ENCODE measurements at places on chromosomes 6 and 20. TPM values are rescaled to one million over a fixed set of nuclear protein-coding genes. Genes with fewer than 3 reads are reported as not detected.

- no peak for DNase-seq
Measured at GRCh38 chr6:45538641-45539547, 161.2 kb upstream of the SUPT3H start.

DNA sequence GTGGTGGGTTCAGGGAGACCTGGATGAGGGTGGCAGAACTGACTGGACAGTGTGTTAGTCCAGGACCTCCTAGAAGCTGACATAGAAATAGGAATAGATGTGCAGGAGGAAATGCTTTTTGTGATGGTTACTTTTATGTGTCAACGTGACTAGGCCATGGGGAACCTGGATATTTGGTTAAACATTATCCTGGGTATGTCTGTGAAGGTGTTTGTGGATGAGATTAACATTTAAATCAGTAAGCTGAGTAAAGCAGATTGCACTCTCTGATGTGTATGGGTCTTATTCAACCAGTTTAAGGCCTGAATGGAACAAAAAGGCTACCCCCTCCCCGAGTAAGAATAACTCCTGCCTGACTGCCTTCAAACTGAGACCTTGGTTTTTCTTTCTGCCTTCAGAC is 219.3 kb downstream of the DHX35 start:
- no peak for DNase-seq

GRCh38 chr20:20065361-20065760 is 13.0 kb downstream of the CFAP61 start:
- no peak for DNase-seq

DNA sequence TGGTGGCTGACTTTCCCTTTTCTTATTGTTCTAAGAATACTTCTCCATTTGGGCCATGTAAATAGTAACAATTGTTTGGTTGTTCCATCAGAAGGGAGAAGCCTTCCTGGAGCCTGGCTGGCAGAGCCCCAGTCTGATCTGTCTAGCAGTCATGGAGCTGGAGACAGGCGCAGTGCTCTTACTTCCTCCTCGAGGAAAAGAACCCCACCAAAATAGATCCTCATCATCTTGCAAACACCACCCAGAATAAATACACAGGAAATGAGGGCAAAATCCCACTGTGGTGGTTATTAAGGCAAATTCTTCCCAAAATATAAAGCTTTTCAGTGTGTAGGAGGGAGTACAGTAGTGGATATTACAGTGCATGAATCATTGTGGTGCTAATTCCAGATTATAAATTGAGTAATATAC is 195.1 kb upstream of the SGK1 start:
- no peak for DNase-seq

- DNase-seq: peak; percentile 87
Measured at GRCh38 chr6:105459049-105459448, 56.2 kb upstream of the PREP start.

DNA sequence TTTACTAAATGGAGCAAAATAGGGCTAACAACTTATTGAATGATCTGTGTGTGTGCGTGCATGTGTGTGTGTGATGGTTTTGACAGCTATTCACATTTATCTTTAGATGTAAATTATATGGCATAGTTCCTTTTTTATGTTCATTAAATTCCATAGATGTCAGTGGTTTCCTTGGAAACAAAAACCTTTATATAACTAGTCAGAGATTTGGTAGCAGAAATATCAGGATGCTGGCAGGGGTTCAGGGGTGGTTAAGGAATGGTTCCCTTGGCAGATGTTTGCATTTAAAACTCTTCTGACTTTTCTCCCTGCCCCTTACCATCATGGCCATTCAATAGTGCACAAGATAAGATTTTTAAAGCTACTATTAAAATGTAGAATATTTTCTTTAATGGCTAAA is 256.6 kb downstream of the PLCB1 start:
- DNase-seq: no peak

GRCh38 chr20:32052778-32053362 is 828 bp downstream of the HCK start:
- no peak for DNase-seq

- no peak for DNase-seq
Measured at GRCh38 chr6:50030777-50031562, 9.2 kb upstream of the DEFB110 start.

DNA sequence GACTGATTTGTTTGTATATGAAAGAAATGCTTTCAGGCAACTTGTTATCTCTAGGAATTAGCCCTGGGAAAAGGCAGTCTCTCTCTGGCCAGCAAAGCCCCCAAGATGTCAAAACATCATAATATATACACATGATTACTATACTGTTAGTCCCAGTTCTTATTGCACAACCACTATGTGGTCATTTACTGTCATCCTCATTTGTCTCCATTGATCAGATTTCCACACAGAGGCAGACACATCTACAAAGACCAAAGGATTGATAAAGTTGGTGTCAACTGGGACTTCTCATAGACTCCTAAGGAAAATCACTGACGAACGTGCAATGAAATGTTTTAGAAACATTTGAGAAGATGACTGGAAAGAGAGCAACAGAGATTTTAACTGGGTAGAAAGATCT is 71.9 kb upstream of the POPDC3 start:
- no peak for DNase-seq

GRCh38 chr20:10622657-10623418 is 51.0 kb downstream of the JAG1 start:
- no peak for DNase-seq

DNA sequence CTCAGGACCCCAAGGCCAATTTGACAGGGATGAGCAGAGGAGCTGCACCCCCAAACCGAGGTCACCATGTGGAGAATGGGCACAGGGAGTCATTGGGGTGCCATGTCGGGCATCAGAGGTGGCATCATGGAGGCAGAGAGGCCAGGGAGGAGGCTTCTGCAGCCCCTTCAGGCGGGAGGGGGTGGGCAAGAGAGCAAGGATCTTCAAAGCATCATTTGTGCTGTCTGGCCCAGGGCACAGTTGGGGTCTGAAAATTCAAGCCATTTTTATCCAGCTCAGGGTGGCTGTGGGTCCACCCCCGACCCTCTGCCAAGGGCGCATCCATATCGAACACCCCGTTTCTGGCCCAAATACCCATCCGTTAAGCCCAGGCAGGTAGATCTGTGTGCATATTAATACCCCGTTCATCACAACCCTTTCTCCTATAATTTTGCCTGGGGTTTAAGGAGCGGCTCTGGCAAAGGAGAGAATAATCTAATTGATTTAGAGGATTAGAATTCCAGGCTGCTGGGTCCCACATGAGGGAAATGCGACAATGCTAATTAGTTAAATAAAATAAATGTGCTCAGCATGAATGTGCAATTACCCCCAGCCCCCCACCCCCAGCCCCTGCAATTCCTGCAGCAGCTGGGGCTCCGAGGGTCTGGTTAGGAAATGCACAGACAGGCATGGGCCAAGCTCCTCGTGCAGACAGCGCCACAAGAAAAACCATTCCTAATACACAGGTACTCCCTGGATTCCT is 31.9 kb downstream of the VSTM2L start:
- DNase-seq: no peak

DNA sequence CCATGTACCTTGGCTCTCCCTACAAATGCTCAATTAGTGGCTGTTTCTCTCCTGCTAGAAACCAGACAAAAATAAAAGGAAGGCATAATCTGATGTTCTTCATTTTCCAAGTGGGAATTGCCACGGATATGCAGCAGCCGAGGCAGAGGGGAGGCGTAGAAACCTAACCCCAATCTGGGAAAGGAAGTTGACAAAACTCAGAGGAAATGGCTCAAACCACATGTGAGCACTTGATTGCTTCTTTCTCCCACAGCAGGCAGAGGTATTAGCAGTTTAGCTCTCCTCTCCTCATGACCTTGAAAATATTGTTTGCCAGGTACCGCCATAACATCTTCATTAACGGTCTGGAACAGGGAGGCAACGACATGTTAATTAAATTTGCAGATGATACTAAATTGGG is 3.8 kb upstream of the MLN start:
- no peak for DNase-seq

DNA sequence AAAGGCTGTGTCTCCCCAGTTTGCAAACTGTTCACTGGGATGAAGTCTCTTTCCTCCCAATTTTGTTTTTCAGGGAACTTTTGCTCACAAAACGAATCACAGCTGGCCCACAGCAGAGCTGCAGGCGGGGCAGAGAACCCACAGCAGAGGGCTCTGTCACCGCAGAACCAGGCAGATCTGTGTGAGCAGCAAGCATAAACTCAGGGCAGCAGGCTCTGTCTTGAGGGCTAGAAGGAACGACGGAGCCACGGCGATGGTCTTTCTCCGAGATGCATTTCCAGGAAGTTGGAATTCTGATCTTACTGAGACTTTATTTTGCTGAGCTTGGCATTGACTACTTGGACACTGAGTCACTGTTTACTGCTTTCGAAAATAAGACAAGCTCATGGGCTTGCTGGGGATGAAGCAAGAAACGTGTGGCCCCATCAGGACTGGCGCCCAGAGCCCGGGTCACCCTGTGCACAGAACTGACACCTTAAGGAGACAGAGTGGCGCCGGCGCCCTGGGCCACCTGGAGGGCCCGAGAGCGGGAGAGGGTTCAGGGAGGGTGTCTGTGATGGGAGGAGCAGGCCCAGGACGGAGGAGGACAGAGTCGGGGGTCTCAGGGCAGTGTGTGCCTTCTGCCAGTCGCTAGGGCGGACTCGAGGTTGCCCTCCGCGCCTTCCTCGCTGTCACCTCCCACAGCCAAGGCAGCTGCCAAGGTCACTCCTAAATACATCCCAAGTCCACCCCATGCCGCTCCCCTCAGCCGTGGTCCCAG is 106.3 kb upstream of the NXT1 start:
- DNase-seq: peak; percentile 18

GRCh38 chr6:16404456-16404855 is 166.1 kb downstream of the GMPR start:
- DNase-seq: no peak

- DNase-seq: no peak
Measured at GRCh38 chr6:138371452-138371711, 6.3 kb upstream of the SMIM28 start.

DNA sequence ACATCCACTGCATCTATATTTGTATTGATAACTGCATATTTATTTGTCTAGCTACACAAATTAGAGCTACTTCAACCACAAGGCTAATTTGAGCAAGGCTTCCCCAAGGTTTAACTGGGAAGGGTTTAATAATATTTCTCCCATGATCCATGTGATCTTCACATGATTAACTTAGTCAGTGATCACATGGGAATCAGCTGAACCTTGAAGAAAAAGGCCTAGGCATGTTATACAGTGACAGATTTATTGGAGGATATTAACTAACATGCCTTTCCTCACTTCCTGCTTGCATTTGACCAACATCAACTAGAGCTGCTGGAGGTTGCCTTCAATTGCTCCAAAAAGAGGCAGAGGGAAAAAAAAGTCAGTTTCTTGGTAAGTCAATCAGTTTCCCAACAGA is 417.0 kb downstream of the HAO1 start:
- DNase-seq: no peak

GRCh38 chr20:63580796-63581461 is 6.9 kb upstream of the HELZ2 start:
- peak; percentile 79 for DNase-seq

- no peak for DNase-seq
Measured at GRCh38 chr20:16423311-16424212, 149.7 kb downstream of the KIF16B start.

GRCh38 chr20:38407321-38407720 is 27.8 kb downstream of the SNHG17 start:
- no peak for DNase-seq

- no peak for DNase-seq
Measured at GRCh38 chr6:169302716-169303115, 49.1 kb upstream of the THBS2 start.

DNA sequence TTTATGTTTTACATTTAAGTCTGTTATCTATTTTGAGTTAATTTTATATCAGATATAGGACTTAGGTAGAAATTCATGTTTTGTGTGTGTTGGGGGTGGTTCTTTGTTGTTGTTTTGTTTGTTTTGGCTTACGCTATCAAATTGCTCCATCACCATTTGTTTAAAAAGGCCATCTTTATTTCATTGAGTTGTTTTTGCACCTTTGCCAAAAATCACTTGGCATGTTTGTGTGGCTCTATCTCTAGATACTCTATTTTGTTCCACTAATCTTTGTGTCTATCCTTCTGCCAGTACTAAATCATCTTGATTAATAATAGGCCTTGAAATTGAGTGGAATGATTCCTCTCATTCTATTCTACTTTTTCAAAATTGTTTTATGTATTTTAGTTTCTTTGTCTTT is 7.4 kb downstream of the CYP39A1 start:
- DNase-seq: no peak

DNA sequence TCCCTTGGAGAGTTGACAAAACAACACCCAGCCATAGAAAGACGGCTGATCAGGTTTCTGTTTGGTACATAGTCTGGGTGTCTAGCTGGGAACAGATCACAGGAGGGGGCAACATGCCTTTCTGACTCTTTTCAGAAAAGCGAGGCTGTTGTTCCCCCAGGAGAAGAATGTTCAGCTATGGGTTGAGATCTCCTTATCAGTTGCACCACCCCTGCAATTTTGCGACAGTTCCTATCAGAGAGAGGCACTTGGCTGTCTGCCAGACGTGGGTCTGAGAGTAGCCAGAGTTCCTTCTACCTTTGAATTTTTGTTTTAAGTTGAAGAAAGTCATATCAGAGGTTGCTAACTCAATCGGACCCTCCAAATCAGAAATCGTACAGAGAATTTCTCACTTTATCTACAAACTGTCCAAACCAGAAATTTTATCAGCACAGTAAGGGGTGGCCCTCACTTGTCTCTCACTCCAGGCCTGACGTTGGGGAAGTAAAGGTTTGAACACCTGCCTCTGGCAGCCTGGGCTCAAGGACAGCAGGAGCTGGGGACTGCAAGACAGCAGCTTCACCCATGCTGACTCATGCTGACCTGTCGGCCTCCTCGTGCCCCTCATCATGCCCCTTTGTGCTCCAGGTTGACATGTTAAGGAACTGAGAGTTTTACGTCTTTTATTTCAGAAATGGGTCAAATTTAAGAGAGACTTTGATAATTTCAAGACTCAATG is 42.3 kb downstream of the TMC2 start:
- peak; percentile 34 for DNase-seq

GRCh38 chr6:10146715-10147451 is 268.0 kb downstream of the TFAP2A start:
- no peak for DNase-seq

- no peak for DNase-seq
Measured at GRCh38 chr20:32116079-32116521, 6.6 kb downstream of the TM9SF4 start.

GRCh38 chr6:99233219-99233618 is 116.3 kb downstream of the FAXC start:
- no peak for DNase-seq

DEF6 gene
- 194 TPM for total RNA-seq

SYS1 gene
- total RNA-seq: 24.9 TPM

LAMA5 gene
- total RNA-seq: 1.9 TPM

NKAIN2 gene
- not detected for total RNA-seq

PRKN gene
- total RNA-seq: not detected

KCNQ2 gene
- 0.05 TPM for total RNA-seq

AIF1 gene
- 63.4 TPM for total RNA-seq

SSTR4 gene
- total RNA-seq: not detected

NKAPL gene
- not detected for total RNA-seq

TP53INP2 gene
- 1.4 TPM for total RNA-seq
